NCI-H1092 treated with DMSO at 0.1 percent for 48 hours (cell line): ENCODE measurements at places on chromosomes 11 and 22.

DNA sequence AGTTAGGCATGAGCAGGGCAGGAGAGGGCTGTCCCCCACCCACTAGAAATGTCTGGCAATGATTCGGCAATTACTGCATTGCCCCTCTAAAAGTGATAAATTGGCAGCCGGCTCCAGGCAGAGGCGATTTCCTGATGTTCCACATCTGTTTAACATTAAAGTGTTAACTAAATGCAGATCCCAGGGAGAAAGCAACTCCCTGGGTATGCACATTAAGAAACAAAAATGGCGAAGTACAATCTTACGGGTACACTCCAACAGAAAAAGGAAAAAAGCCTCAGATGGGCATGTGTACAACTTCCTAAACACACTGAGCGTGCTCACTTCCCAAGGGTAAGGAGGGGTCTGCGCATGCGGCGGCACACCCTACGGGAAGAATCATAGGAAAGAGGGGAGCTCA lies 314.4 kb downstream of the CASP12 start:
- no peak for DNase-seq

DNA sequence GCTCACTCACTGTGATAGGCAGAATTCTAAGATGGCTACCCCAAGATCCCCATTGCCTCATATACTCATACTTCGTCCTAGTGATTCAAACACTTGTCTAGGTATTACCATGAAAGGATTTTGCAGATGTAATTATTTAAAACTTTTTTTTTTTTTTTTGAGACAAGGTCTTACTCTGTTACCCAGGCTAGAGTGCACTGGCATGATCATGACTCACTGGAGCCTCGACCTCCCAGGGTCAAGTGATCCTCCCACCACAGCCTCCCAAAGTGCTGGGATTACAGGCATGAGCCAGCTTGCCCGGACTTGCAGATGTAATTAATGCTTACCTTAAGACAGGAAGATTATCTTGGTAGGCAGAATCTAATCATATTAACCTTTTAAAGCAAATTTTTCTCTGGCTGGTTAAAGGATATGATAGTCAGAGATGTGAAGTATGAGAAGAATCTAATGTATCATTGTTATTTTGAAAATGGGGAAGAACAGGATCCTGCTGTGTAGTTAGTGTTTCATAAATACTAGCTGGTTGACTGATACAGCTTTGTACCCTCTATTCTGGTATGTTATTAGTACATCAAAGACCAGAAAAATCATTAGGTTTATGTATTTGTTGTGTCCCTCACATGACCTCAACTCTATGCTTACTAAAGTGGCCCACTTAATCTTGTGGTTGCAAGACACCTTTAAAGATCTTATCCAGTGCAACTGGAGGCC lies 35.5 kb downstream of the C2CD3 start:
- DNase-seq: no peak

GRCh38 chr22:50076646-50077535 lies 8.3 kb downstream of the MLC1 start:
- no peak for DNase-seq

DNA sequence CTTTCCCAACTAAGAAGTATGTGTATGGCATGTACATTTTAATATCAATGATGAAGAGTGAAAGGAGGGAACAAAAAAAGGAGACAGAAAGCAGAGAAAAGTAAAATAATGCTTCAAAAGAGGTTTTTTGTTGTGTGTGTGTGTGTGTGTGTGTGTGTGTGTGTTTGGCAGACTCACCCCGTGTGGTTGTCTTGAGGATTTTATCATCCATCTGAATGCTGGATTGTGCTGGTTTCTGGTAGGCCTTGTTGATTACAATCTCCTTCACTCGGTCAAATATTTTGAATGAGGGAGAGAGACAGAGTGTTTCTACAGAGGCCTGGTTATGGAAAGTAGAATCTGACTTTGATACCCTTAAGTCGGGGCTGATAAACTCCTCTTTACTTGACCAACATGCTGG lies 128.5 kb downstream of the ENTHD1 start:
- no peak for DNase-seq

DNA sequence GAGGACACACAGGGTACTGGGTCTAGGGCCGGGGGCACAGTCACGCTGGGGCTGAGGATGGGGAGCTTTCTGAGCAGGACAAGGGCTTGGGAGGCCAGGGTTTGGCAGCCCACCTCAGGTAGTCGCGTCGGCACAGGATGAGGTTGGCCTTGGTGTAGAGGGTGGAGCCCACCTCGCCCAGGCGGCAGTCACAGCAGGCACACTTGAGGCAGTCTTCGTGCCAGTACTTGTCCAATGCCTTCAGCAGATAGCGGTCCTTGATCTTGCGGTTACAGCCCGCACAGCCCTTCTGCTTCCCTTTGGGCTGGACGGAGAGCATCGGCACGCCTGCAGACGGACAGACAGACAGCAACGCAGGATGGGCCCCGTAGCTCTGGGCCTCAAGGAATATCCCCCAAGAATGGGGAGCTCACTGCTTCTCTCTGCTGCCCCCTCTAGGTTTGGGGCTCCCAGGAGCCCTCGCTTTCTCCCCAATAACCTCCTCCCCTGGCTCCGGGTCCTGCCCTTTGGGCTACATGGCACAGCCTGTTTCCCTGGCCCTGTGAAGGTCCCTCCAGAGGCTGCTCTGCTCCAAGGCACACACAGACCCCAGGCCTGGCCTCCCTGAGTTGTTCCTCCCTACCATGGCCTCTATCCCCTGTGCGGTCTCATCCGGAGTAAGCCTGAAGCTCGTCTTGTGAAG lies 33.4 kb downstream of the LMO1 start:
- no peak for DNase-seq

DNA sequence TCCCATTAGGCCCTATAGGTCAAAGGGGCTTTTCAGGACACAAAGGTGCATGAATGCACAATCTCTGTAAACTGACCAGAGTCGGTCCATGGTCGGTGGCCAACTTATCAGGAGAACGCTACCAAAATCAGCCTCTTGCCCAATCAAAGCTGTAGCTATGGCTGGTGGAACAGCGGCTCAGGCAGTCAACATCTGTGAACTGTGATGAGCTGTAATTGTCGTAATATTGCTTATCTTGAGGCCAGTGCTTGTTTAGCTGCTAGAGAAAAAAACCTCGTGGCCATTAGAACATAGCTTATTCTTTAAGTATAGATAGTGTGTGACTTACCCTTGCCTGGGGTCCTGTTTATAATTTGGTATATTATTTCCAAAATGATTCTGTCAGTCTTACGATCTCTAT lies 14.4 kb upstream of the CHST1 start:
- DNase-seq: no peak

DNA sequence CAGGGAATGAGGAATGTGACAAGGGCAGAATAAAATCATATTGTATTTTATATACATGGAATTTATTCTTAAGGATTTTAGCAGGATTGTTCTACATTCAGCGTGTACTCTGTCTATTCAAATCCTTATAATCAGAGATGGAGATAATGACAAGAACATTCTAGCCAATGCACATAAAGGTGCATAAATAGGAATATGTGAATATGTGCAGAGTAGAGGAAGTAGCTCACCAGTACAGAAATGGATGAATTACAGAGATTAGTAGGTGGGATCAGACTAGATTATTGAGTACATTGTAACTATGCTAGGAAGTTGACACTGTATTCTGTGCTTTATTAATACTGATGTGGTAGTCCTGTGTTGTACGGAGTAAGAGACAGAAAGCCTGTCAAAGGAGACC lies 1308.8 kb downstream of the FAM181B start:
- DNase-seq: no peak

DNA sequence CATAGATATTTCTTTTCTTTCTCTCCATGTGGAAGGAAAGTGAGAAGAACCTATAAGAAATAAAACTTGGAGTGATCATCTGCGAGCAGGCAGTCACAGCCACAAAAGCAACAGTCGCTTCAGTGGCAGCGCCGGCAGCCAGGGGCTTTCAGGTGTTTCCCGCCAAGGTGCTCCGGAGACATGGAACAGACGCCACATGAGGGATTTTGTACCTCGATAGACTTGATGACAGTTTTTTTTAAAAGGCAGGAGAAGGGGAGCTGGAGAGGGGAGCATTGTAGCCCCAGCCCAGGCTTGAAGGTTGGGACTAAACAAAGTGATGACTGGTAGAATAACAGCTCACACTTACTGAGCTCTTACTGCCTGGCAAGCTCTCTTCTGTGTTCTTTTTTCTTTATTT lies 471.4 kb upstream of the B3GAT1 start:
- DNase-seq: no peak

GRCh38 chr11:61756452-61757212 lies 4.2 kb downstream of the MYRF start:
- no peak for DNase-seq

DNA sequence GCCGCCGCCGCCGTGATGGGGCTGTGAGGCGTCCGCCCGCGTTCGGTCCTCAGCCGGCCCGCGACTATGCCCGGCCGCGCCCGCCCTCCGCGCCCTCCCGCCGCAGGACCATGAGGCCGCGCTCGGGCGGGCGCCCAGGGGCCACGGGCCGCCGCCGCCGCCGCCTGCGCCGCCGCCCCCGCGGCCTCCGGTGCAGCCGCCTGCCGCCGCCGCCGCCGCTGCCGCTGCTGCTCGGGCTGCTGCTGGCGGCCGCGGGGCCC lies 215 bp downstream of the ZNRF3 start:
- no peak for DNase-seq
